Stimulated activated CD8-positive, alpha-beta memory T cell treated with anti-CD3 and anti-CD28 coated beads, Interleukin-7, amount 100 ng/mL, for 4 hours (primary cell): ENCODE measurements at places on chromosomes 16 and 17.

DNA sequence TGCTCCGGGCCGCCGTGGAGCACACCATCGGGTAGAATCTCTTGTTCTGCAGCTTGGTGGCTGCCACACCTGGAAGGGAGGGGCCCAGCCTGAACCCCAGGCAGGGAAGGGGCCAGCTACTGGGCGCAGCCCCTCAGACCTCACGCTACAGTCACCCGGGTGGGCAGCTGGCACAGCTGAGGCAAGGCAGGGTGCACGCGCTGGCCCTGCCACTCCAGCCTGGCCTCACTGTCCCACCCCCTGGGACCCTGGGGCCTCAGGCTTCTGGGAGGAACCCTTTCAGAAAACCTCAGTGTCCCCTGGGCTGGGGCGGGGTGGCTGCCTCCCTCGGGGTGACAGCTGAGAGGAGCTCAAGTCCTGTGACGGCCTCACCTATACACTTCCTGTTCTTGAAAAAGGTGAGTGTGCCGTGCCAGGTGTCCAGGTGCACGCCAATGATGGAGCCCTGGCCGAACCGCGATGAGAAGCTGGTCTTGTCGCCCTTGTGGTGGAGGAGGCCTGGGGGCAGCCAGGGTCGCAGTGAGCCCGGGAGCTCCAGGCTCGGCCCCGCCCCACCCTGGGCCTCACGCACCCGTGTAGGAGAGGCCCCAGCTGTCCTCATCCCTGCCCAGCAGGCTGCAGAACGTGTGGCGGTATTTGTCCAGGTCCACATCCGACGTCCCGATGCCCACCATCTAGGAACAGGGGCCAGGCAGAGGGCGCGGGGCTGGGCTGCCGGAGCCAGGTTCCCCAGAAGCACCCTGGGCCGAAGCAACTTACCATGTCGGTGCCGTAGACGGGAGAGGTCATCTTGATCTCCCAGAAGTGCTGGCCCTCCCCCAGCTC is 4.7 kb upstream of the MRPS34 start:
- DNase-seq: no peak

DNA sequence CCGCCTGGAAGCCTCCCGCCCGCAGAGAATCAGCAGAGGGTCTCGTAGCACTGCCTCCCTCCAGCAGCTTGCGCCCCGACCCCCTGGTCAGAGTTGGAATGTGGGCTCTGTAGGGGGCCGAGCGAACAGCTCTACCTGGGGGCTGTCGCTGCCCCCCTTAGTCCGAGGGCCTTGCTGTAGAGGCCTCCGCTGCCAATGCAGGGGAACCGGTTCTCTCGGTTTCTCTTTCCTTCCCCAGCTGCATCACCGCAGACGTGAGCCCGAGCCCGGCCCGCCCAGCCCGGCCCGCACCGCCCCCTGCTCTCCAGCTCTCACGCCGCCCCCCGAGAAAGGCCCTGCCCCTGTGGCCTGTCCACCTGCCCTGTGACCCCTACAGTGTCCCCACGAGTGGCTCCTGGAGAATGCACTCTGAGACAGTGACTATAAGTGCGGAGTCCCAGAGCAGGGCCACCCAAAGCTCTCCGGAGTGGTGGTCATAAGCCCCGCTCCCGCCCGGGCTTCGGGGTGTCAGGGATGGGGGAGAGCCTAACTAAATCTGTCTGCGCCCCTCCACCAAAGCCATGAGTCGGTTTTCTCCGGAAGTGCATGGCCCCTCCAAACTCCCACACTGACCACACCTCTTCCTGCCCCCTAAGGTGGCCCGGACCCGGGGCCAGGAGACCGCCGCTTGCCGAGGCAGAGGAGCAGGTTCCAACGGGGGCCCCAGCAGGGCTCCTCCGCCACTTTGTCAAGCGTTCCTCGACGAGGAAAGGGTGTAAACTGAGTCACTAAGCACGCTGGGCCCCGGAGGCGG is 1.7 kb downstream of the ARHGAP27 start:
- DNase-seq: no peak

- DNase-seq: no peak
These were observed 35.5 kb upstream of the PSMD7 start for GRCh38 chr16:74261068-74261467.

DNA sequence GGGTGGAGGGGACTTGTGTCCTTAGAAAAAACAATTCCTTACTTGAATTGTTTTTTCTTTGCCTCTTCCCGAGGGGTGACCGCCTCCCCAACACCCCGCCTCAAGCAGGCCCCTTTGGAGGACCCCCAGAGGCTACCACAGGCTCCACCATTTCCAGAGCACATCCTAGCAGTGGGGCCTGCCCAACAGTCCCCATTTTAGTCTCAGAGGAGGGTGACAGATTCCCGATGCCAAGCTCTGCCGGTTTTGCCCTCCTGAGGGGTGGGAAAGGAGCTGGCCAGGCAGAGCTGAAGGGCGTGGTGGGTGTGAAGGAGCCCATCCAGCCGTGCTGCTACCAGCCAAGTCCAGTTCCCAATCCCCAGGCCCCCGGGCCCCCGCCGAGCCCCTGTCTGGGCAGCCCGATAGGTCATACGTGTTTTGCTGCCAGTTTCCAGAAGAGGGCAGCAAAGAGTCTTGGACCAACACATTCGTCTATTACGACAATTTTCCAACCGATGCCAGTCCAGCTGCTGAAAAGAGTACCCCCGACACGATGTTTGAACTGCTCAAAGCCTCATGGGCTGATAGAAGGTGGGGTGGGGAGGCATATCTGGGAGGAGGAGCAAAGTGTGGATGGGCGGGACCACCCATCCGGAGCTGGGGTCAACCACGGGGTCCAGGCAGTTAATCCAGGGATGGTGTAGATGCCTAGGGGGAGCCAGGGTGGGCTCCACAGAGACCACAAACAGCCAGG is 18.8 kb upstream of the GAA start:
- peak; percentile 37 for DNase-seq

DNA sequence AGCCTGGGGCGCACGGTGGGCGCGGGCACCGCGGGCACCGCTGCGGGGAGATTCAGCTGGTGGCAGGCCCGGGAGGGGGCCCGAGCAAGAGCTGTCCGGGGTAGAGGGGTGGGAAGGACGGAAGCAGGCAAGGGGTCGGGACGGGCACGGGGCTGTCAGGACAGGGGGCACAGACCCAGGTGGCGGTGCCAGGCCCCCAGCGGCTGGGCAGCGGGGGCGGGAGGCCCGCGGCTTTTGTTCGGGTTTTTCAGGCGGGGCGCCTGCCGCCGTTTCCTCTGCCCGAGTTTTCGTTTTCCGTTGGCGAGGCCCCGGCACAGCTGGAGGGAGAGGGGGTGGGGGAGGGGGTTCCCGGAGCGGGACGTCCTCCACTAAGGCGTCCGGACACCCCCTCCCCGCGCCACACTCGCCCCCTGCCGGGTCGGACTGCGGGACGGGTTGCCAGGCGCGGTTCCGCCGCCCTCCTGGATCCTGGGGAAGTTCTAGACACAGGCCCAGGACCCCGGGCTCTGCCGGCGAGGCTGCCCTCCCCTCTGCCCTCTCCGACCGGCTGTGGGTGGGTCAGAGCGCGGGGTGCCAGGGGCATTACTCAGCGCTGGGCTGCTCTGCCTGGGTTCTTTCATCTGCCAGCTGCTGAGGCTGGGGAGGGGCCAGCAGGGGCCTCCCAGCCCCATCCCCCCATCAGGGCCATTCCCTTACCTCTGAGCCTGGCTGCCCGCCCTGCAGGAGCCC is 543 bp downstream of the ARHGAP23 start:
- DNase-seq: no peak

GRCh38 chr17:4136373-4136772 is 6.5 kb downstream of the ZZEF1 start:
- no peak for DNase-seq

DNA sequence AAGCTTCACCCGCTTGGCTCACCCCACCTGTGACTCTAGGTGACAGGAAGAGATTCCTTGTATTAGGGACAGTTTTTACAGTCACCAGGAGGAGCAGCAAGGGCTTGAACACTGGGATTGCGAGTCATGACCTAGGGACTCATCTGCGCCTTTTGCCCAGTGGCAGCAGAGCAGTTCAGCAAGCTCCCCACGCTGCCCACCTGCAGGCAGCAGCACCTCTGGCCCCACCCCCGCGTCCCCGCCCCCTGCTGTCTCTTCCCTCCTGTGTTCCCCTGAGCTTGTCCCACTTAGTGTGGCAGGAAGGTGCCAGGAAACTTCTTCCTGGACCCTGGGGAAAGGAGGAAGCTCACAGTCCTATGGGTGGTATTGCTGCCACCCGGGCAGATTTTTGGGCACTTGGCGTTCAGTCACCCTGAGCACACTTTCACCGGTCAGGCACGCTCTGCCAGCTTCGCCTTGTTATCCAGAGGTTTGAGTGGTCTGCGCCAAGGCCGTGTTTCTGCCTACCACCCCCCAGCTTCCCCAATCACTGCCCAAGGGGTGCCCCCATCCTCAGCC is 8.7 kb downstream of the MMP15 start:
- DNase-seq: no peak

GRCh38 chr16:57578521-57579360 is 36.3 kb downstream of the ADGRG5 start:
- DNase-seq: no peak

DNA sequence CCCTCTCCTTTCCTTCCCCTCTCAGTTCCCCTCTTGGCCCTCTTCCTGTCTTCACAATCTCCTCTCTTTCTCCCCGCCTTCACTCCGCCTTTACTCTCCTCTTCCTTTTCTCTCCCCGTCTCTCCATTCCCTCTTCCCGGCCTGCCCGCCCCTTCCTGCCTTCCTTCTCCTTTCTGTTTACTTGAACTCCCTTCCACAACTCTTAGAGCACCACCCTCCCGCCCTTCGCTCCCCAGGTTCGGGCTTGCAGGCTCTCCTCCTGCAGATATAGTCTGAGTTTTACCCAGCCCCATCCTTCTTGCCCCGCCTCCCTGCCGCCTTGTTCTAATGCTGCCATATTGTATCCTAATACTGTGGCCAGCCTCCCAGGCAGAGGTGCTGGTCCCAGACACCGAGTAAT is 201.5 kb upstream of the N4BP1 start:
- DNase-seq: no peak

- DNase-seq: no peak
These were observed 32.5 kb upstream of the ENDOV start for GRCh38 chr17:80382446-80382845.

DNA sequence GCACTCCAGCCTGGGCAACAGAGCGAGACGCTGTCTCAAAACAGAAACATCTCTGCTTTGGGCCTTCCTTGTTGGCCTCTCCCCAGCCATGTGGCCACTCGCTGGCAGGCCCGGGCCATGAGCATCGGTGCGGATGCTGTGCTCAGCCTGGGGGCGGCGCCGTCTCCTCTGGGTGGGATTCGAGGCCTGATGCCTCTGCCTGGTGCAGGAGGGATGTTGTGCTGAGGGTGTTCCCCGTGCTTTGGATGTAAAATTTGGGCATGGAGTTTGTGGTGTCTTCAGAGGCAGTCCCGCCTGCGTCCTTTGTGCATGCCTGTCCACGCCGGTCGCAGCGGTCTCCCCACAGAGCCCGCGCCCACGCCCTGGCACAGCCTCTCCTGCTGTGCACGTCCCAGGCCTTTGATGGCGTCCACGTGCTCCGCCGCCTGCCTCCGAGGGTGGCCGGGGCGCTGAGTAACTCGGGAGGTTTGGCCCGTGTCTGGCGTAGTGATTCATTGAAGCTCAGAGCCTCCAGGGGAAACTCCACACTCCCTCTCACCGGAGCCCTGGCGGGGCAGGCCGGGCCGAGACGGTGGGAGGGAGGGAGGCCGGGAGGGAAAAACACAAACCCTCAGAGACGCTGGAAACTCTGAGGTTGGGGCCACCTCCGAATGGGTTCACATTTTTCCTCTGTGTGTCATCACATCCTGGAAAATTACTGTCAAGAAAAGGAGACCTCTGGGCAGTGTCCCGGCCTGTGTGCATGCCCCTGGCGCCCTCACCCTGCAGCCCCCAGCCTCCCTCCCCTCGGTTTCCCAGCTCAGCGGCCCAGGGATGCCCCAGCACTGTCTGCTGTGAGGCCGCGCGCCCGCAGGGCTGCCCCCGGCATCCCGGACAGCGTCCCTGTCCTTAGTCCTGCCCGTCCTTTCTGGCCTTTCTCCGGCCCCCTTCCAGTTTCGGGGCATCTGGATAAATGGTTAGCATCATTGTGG is 19.0 kb downstream of the CENPX start:
- no peak for DNase-seq

GRCh38 chr17:42894283-42895184 is 6.1 kb upstream of the G6PC1 start:
- DNase-seq: no peak

DNA sequence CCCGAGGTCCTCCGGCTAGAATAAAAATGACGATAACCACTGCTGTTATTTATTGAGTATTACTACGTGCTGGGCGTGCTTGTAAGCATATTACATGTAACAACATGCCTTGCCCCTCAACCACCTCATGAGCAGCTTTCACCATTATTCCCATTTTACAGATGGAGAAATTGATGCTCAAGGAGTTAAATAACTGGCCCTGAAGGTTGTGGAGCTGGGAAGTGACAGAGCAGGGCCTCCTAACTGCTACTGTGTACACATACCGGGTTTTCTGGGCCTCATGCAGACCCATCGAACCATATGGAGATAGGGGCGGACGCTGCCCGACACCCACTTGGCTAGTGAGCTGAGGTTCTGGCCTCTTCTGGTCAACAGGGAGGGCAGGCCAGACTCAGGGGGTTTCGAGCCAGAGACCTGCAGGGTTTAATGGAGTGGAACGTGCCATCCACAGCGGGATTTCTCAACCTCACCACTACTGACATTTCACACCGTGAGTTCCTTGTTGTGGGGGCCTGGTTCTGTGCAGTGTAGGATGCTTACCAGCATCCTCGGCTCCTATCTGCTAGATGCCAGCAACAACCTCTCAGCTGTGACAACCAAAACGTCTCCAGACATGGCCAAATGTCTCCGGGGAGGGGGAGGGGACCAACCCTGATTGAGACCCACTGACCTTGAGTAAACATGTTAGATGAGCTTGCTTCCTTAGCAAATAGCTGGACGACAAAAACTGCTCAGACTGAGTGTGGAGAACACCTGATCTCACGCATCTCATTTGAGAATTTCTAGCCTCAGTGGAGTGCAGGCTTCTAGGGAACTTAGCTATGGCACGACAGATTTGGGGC is 432.0 kb downstream of the SLC39A11 start:
- DNase-seq: no peak

- DNase-seq: no peak
These were observed 410.4 kb downstream of the CPPED1 start for GRCh38 chr16:12393239-12393638.

DNA sequence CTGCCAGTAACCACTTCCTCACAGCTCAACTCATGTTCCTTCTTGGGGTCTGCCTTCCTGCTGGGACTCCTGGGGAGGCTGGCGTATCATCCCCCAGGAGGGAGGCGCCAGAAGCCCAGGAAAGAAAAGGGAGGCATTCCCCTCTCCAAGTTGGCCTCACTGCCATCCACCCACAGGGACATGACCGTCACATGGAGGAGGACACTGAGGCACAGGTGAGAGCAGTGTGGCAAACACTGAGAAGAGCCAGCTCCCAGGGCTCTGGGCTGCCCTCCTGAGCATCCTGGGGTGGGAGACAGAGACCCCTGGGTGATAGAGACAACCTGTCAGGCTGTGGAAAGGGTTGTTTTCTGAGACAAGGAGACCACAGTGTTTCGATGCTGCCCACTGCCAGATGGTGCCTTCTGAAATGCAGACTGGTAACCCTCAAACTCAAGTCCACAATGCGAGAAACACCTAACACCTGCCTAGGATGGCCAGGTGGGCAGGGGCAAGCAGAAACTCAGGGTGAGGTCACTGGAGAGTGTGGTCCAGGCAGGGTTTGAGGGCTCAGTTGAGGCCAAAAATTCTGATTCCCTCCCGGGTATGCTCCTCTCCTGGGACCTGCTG is 1722.1 kb downstream of the TP53TG3F start:
- DNase-seq: no peak
